ENCODE measurements at places on chromosomes 4 and X. TPM values are rescaled to one million over a fixed set of nuclear protein-coding genes. Genes with fewer than 3 reads are reported as not detected.

Gene TNIP3
- total RNA-seq: not detected

Gene PRRG1
- total RNA-seq: 7.8 TPM

Gene PDCL2
- not detected for total RNA-seq

Gene DACH2
- total RNA-seq: 1.0 TPM

Gene PDGFC
- 35.0 TPM for total RNA-seq
